A549 treated with RU486 at 1 μM for 4 hours (cell line): ENCODE measurements at places on chromosomes 13 and 19. TPM values are rescaled to one million over a fixed set of nuclear protein-coding genes. Genes with fewer than 3 reads are reported as not detected.

Gene PSG3
- 0.16 to 0.18 TPM in 2 of 5 replicates, not detected in the others for total RNA-seq

Gene SHANK1
- 0.02 to 0.53 TPM (median 0.16 TPM) in 5 replicates for total RNA-seq

Gene DAND5
- total RNA-seq = not detected in 5 replicates

Gene PLA2G4C
- total RNA-seq = 9.6 to 16.9 TPM (median 11.3 TPM) in 5 replicates

Gene LILRB1
- 0.03 TPM in 1 of 5 replicates, not detected in the others for total RNA-seq

Gene FSD1
- total RNA-seq = 7.4 to 9.0 TPM (median 8.4 TPM) in 5 replicates

Gene PTH2
- not detected in 5 replicates for total RNA-seq

Gene HSD17B14
- total RNA-seq = 13.4 to 17.0 TPM (median 14.8 TPM) in 5 replicates

Gene ZNF416
- 4.2 to 4.9 TPM (median 4.5 TPM) in 5 replicates for total RNA-seq

Gene FOXO1
- 2.2 to 4.4 TPM (median 3.9 TPM) in 5 replicates for total RNA-seq

Gene FGF9
- not detected in 5 replicates for total RNA-seq

Gene HCST
- 0.18 to 0.64 TPM (median 0.27 TPM) in 3 of 5 replicates, not detected in the others for total RNA-seq

Gene ZNF333
- 1.9 to 4.0 TPM (median 3.0 TPM) in 5 replicates for total RNA-seq

Gene CCDC169
- total RNA-seq = 0.29 to 0.57 TPM (median 0.38 TPM) in 4 of 5 replicates, not detected in the other

Gene BEST2
- 0.05 to 0.14 TPM in 2 of 5 replicates, not detected in the others for total RNA-seq

Gene CAMSAP3
- total RNA-seq = 2.8 to 5.5 TPM (median 4.3 TPM) in 5 replicates

Gene FCHO1
- total RNA-seq = 16.6 to 20.5 TPM (median 19.1 TPM) in 5 replicates

Gene EMP3
- 441 to 494 TPM (median 477 TPM) in 5 replicates for total RNA-seq

Gene TCF3
- 45.9 to 72.5 TPM (median 61.9 TPM) in 5 replicates for total RNA-seq

Gene COL5A3
- 3.5 to 5.4 TPM (median 3.6 TPM) in 5 replicates for total RNA-seq

Gene NOSIP
- total RNA-seq = 80.5 to 105 TPM (median 102 TPM) in 5 replicates

Gene TRAPPC5
- total RNA-seq = 44.6 to 114 TPM (median 102 TPM) in 5 replicates

Gene ZNF441
- not detected in 5 replicates for total RNA-seq

Gene AMH
- 7.8 to 18.0 TPM (median 15.7 TPM) in 5 replicates for total RNA-seq

Gene MCEMP1
- not detected in 5 replicates for total RNA-seq

Gene UBE2L5
- total RNA-seq = not detected in 5 replicates

Gene SYMPK
- total RNA-seq = 54.6 to 80.7 TPM (median 76.2 TPM) in 5 replicates

Gene LRRC25
- not detected in 5 replicates for total RNA-seq

Gene CD209
- not detected in 5 replicates for total RNA-seq

Gene TRIM13
- 12.4 to 16.3 TPM (median 13.6 TPM) in 5 replicates for total RNA-seq

Gene PSG2
- not detected in 5 replicates for total RNA-seq

Gene IFNL1
- 0.23 to 0.28 TPM in 2 of 5 replicates, not detected in the others for total RNA-seq

Gene ONECUT3
- total RNA-seq = not detected in 5 replicates

Gene MIA
- 1.1 TPM in 1 of 5 replicates, not detected in the others for total RNA-seq

Gene ZNF99
- not detected in 5 replicates for total RNA-seq

Gene CYP2F1
- not detected in 5 replicates for total RNA-seq

Gene NKPD1
- total RNA-seq = 0.08 to 0.13 TPM (median 0.08 TPM) in 5 replicates

Gene PLEKHA4
- total RNA-seq = 1.5 to 3.0 TPM (median 2.4 TPM) in 5 replicates

Gene KLK10
- total RNA-seq = 0.19 to 0.73 TPM (median 0.29 TPM) in 5 replicates

Gene ZNF222
- total RNA-seq = 3.4 to 4.8 TPM (median 4.6 TPM) in 5 replicates

Gene PPFIA3
- total RNA-seq = 5.5 to 8.9 TPM (median 7.7 TPM) in 5 replicates

Gene S1PR5
- total RNA-seq = 2.0 to 3.0 TPM (median 2.5 TPM) in 5 replicates

Gene SIX5
- 19.1 to 34.9 TPM (median 27.8 TPM) in 5 replicates for total RNA-seq

Gene ZNF578
- total RNA-seq = not detected in 5 replicates

Gene PCDH8
- not detected in 5 replicates for total RNA-seq

Gene ZNF560
- total RNA-seq = not detected in 5 replicates

Gene ACP5
- total RNA-seq = 0.27 to 0.43 TPM in 2 of 5 replicates, not detected in the others

Gene OR7G1
- total RNA-seq = not detected in 5 replicates

Gene GRIK5
- total RNA-seq = 0.37 to 1.6 TPM (median 0.47 TPM) in 5 replicates

Gene MUC16
- 0.02 to 0.06 TPM (median 0.03 TPM) in 4 of 5 replicates, not detected in the other for total RNA-seq

Gene PRODH2
- 0.18 to 0.61 TPM (median 0.44 TPM) in 5 replicates for total RNA-seq

Gene YIPF2
- 14.6 to 20.9 TPM (median 18.5 TPM) in 5 replicates for total RNA-seq

Gene ZNF134
- total RNA-seq = 5.3 to 9.1 TPM (median 8.5 TPM) in 5 replicates

Gene ENOX1
- total RNA-seq = 0.60 to 0.75 TPM (median 0.65 TPM) in 5 replicates

Gene ZNF83
- 0.06 to 0.15 TPM (median 0.15 TPM) in 3 of 5 replicates, not detected in the others for total RNA-seq

Gene CBARP
- total RNA-seq = 2.5 to 5.5 TPM (median 3.9 TPM) in 5 replicates
